ENCODE measurements at places on chromosomes 13 and 19.

- no peak for DNase-seq
Measured at GRCh38 chr19:16369664-16370576, 45.3 kb downstream of the KLF2 start.

DNA sequence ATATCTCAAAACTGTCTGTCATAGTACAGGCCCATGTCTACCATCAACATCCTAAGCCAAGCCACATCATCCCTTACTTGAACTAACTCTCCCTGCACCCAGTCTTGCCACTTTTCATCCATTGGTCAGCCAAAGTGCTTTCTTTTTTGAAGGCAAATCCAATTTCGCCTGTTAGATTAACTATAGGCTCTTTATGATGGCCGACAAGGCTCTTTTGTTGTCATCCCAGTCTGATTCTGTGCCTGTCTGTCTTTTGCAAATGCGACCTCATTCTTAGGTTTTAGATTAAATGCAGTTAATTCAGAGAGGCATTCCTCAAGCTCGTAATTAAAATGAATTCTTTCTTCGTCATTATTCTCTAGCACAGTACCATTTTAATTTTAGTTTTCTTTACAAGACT, 148.3 kb downstream of the HS6ST3 start:
- DNase-seq, result no peak

DNA sequence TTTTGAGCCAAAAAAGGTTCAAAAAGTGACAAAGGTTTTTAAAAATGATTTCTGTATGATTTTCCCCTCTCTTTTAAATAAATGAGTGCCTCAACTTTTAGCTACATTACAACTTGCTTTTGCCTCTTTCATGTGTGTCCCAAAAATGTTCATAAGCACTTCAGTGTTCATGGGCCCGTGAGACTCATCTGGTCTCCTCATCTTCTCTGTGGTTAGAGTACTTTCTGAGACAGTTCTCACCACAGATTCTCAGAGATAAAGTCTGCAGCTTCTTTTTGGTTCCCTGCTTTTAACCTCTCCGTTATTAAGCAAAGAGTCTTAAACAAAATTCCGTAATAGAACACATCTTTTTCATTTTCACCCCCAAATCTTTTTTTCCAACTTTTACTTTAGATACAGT, 156.9 kb downstream of the DLEU7 start:
- DNase-seq, result no peak

- no peak for DNase-seq
Measured at GRCh38 chr19:48578891-48579290, 26.9 kb downstream of the SULT2B1 start.

- no peak for DNase-seq
Measured at GRCh38 chr13:91805605-91806004, 407.2 kb downstream of the GPC5 start.

DNA sequence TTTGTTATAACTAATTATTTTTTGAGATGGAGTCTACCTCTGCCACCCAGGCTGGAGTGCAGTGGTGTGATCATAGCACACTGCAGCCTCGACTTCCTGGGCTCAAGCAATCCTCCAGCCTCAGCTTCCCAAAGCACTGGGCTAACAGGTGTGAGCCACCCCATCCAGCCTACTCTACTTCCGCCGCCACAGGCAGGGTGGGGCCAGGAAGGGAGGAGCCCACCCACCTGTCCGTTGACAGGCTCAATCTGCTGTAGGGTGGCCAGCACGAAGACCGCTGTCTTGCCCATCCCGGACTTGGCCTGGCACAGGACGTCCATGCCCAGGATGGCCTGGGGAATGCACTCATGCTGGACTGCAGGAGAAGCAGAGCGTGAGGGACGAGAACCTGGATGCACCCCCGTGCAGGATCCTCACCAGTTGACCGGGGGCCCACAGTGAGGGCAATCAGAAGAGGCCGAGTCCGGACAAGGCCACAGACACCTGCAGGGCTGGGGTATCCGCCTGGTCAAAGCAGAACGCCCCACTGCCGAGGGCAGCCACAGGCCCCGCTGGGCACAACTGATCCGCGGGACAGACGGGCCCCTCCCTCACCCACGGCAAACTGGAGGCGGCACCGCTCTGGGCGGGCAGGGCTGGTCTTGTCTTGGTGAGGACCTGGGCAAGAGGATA, 6.7 kb downstream of the DDX39A start:
- no peak for DNase-seq

DNA sequence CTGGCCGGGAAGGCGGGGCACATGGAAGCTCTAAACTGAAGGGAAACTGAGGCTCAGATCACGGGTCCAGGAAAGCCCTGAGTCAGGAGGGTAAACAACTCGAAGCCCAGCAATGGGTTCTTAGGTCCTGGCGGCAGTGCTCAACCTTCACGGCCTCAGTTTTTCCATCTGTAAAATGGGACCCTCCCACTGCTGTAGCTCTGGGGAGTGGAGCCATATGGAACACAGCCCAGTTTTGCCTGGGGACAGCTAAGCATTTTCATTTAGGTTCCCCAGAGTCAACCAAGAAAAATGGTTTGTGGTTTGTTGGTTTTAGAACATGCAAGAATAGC, 30.4 kb downstream of the CEBPG start:
- DNase-seq, result no peak

DNA sequence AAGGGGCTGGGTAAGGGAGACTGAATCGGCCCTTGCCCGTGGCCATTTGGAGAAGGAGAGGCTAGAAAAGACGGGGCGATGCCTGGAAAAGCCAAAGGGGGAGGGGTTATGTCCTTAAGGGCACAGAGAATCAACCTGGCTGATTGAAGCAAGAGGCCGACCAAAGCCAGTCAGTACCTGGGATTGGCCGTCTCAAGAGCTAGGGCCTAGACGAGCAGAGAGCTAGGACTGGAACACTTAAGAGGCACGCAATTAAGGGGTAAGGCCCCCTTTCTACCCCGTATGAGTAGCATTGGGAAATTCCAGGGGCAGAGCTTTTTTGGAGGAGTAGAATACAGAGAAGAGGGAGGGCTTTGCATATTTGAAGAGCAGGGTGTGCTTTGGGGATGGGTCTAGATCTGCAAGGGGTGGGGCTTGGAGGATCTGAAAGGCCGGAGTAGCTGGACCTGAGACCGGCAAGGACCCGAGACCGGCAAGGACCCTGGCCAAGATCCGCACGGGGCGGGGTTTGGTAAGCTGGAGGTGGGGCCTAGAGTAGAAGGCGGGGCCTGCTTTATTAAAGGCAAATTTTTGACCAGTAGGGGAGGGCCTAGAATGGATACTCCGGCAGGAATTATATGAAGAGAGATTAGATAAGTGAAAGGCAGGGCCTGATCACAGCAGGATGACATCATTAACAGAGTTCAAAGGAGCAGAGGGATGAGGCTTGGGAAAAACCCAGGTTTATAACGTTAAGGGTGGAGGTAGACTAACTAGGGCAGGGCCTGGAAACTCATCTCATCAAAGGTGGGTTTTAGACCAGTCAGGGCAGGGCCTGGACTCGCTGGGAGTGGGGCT, 10.7 kb upstream of the CACNG6 start:
- DNase-seq, result no peak

GRCh38 chr13:34862311-34862710, 79.8 kb upstream of the NBEA start:
- DNase-seq, result no peak

DNA sequence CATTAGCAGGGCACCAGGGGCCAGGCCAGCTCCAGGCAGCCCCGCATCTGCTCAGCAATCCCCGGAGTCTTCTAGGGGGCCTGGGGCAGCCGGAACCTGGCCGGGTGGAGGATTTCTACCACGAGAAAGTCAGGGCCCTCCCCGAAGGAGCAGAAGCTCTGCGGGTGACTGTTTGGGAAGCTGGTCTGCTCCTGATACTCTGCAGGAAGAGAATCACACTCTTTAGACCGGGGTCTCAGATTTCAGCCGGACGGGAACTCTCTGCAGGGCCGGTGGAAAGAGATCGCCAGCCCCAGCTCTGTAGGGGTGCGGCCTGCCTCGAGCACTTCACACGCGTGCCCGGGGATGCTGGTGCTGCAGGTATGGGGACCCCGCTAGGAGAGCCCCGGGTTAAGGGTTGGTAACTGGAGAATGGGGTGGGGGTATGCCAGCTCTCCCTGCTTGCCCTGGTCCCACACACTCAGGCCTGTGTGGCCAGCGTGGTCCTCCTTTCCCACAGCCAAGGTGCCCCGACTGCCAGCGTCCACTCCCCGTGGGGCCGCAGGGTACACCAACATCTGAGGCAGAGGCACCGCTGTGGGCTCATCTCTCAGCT, 20.1 kb downstream of the RASA3 start:
- no peak for DNase-seq

- DNase-seq, result no peak
Measured at GRCh38 chr19:55070466-55071128, 5.1 kb upstream of the EPS8L1 start.

DNA sequence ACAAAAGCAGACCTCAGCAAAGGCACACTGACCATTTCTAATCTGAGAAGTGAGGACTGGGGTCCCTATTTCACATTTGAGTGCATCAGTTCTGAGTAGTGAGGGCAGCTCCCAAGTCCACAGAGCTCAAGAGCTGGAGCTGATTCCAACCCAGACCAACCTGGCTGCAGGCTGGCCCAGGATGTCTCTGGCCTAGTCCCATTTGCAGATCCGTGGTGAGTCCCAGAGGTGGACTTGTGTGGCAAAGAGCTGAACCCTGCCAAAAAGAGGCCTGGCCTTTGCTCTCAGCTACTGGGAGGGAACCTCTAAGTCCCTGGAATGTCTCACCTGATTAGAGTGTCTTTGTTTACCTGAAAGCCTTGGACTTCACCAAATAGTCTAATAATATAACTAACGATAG, 14.6 kb downstream of the SIGLEC7 start:
- DNase-seq, result no peak

DNA sequence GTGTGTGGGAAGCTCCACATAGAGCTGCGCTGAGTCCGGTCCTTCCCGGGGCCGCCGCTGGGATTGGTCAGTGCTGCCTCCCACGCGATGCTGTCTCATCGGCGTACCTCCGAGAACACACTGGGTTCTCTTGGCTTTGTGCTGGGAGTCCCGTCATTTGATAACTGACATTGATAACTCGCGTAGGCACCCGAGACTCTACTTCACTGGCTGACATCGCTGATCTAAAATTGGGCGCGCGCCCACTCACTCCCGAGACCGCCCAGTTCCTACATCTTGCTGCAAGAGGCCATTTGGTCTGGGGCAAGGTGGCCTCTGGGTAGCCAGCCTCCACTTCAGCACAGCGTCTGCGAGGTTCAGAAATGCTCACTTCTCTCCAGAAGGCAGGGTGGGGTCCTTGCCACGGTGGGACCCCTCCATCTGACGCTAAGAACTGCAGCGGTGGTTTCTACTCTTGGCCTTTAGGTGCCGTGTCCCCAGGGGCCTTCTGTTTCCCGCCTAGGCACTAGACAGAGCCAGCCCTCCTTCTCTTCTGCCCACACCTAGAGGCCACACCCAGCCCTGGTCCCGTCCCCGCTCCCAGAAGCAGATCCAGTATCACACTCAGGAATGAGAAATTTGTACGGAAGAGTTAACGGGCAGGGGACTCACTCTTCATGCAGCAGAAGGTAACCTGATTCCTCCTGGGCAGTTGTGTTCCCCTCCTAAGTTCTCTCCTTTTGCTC, 40.7 kb upstream of the ATP11A start:
- no peak for DNase-seq

GRCh38 chr13:66343224-66343828, 886.8 kb downstream of the PCDH9 start:
- no peak for DNase-seq

- no peak for DNase-seq
Measured at GRCh38 chr13:111923439-111923838, 143.5 kb upstream of the SOX1 start.

GRCh38 chr19:5615756-5616327, 6.7 kb downstream of the SAFB2 start:
- no peak for DNase-seq

All from stimulated activated CD4-positive, alpha-beta T cell treated with anti-CD3 and anti-CD28 coated beads, TNF-alpha, amount 100 ng/mL, for 24 hours (primary cell).